ENCODE measurements at places on chromosomes 5 and 9.

GRCh38 chr5:96649681-96650540, 12.3 kb upstream of the CAST start:
- no peak for DNase-seq

DNA sequence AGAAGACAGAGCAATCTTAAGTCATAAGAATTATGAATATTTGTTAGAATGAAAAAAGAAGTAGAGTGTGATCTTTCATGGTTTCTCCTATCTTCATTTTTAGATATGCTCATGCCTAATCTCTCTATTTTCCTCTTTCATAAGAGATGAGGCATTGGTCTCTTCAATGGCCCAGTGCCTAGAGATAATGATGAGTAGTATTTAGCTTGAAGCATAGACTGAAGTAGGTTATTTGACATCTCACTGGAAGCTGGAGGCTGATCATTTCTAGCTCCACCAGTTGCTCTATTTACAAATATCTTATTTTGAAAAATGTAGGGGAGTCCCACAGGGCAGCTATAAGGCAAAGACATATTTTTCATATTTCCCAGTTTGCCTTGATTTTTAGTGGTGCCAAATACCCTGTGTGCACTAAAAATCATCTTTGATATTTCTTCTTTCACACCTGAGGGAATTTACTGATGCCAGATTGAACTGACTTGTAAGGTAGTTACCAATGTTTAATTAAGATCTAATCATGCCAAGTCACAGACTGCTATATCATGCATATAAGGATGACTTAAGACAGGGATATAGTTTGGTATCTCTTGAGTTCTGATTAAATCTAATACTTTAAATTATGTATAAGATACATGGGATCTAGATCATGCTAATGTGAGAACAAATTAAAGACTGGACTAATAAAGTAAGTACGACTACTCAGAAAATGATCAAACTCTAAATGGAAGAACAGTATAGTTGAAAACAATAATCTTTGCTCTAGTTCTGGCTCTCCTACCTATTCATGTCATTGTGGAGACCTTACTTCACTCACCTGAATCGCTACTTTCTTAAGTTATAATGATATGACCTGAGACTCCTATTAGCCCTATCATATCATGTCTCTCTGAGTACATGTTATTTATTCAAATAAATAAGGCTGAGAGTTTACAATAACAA, 108.2 kb upstream of the IFNE start:
- no peak for DNase-seq

- DNase-seq, result no peak
These were observed 34.4 kb downstream of the NNT start for GRCh38 chr5:43637416-43637815.

GRCh38 chr5:120942596-120943350, 478.7 kb downstream of the PRR16 start:
- DNase-seq, result no peak

GRCh38 chr9:34550681-34551270, 28.0 kb upstream of the ENHO start:
- DNase-seq, result no peak

- no peak for DNase-seq
These were observed 862.1 kb downstream of the PTPRD start for GRCh38 chr9:9750719-9751118.

DNA sequence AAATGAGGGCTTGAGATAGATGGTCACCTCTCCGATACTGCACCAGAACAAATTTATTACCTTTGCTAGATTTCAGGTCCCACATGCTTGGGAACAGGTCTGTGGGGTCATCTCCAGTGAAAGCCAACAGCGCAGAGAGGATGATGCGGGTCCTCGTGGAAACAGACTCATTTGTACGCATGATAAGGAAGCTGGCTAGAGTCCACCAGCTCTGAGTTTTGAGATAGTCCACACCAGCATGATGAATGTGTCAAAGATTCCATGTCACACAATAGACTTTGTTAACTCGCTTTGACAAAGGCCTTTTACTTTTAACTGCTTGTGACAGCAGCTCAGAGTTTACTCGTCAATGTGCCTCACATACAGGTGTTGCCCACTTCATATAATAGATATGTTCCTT, 105.4 kb upstream of the TBCA start:
- DNase-seq, result no peak

DNA sequence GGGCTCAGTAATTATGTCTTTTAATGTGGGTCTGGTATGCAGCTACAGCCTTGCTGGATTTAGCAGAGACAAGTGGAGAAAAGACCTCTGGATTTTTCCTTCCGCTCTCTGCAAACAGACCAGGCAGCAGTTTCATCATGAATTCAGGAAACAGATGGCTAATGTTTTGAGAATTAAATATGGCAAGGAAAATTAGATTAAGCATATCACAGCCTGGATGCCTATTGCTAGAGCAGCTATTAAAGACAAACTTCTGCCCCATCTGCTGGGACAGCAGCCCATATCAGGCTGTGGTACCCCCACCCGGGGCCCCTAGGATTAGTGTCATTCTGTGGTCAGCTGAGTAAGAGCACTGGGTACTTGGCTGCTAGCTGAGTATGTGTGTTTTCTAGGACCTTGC, 6.2 kb downstream of the SKP2 start:
- DNase-seq, result no peak

DNA sequence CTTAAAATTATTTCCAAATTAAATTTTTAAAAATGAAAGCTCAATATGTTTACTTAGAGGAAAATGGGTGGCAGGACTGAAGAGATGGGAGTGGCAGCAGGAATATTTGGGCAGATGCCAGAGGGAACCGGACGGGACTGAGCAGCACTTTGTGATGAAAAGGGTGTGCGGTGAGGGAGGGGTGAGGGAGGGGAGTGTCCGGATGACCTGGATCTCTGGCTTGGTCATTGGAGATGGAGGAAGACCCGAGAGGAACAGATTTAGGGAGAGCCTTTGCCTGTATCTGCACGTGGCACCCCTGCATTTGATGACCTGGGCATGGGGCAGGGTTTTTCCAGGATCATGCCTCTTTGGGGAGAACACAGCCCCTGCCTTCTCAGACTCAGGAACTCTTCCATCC, 201.1 kb upstream of the MVB12B start:
- no peak for DNase-seq

- DNase-seq, result no peak
These were observed 379.5 kb downstream of the CDH18 start for GRCh38 chr5:19608444-19609002.

DNA sequence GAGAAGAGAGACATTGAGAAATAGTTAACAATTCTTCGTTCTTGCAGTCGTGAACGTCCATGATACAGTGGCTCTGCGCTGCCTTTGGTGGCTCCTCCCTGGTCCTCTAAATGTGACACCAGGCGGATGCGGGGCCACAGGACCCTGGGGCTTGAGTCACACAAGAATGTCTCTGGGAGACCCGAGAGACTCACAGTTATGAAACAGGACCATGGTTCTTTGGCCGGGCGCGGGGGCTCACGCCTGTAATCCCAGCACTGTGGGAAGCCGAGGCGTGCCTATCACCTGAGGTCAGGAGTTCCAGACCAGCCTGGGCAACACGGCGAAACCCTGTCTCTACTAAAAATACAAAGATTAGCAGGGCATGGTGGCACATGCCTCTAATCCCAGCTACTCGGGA, 767 bp upstream of the ZDHHC11 start:
- DNase-seq, result no peak
